Stimulated activated memory B cell treated with anti-CD40 and anti-IgM and Interleukin-4, amounts not matched to agents 10 μg/mL and 1 μg/mL and 100 μg/mL, for 72 hours (primary cell): ENCODE measurements at places on chromosomes 11 and 22.

GRCh38 chr11:102799681-102800340 lies 1.9 kb upstream of the MMP1 start:
- no peak for ATAC-seq

- no peak for ATAC-seq
These were observed 128.0 kb downstream of the MPPED1 start for GRCh38 chr22:43539572-43540528.

DNA sequence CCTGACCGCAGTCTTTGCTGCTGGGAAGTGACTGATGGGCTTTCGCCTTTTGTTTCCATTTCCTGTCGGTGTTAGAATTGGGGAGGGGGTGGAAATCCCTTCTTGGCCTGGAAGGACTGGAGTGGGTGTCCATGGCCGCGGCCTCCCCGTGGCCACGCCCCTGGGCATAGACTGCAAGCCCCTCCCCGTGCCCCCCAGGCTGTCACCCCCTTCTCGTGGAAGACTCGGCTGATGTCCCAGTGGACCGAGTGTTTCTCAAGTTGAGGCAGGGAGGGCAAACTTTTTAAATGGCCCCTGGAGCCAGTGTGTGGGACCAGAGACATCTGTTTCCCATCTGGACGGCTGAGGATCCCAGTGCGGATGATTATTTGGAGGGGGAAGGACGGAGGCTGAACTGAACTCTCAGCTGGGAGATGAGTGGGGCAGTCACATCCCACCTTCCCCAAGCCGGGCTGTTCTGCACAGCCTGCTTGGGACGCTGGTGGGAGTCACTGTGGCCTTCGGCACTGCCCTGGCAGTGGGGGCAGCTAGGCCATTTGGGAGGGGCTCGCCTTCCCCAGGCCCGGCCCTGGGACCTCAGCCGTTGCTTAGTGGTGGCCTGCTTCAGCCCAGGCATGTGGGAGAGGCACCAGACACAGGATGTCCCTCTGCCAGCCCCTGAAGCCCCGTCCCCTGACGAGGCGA lies 1.6 kb downstream of the CD81 start:
- ATAC-seq: no peak

- no peak for ATAC-seq
These were observed 28.6 kb upstream of the SCGB1A1 start for GRCh38 chr11:62390237-62390636.

- no peak for ATAC-seq
These were observed 26.1 kb upstream of the CLMP start for GRCh38 chr11:123221096-123221561.

GRCh38 chr11:70278994-70279393 lies 8.5 kb downstream of the PPFIA1 start:
- ATAC-seq: no peak

DNA sequence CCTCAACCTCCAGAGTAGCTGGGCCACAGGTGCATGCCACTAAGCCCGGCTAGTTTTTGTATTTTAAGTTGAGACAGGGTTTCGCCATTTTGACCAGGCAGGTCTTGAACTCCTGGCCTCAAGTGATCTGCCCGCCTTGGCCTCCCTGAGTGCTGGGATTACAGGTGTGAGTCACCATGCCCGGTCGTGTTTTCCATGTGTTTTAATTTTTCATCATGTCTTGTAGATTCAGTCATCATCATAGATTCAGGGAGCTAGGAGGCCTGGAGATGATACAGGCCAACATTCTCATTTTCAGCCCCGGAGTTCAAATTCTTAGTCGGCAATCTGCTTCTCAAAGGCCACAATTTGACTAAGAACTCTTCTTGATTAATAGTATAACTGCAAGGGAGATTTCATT lies 73.5 kb upstream of the GRAMD1B start:
- no peak for ATAC-seq

GRCh38 chr11:2728663-2729332 lies 29.0 kb upstream of the KCNQ1OT1 start:
- no peak for ATAC-seq

- ATAC-seq: no peak
These were observed 3.0 kb downstream of the CDKN1C start for GRCh38 chr11:2882396-2883110.

DNA sequence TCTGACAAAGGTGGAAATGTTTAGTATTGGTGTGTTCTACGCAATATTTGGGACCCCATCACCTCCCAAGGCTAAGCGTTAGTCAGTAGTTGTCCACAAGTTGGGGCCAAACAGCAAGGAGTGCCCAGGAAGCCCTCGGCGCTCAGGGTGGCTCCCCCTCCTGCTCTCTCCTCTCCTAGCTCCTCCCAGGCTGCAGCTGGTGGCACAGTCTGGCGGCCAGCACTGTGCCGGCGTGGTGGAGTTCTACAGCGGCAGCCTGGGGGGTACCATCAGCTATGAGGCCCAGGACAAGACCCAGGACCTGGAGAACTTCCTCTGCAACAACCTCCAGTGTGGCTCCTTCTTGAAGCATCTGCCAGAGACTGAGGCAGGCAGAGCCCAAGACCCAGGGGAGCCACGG lies 16.8 kb downstream of the CD5 start:
- ATAC-seq: no peak

DNA sequence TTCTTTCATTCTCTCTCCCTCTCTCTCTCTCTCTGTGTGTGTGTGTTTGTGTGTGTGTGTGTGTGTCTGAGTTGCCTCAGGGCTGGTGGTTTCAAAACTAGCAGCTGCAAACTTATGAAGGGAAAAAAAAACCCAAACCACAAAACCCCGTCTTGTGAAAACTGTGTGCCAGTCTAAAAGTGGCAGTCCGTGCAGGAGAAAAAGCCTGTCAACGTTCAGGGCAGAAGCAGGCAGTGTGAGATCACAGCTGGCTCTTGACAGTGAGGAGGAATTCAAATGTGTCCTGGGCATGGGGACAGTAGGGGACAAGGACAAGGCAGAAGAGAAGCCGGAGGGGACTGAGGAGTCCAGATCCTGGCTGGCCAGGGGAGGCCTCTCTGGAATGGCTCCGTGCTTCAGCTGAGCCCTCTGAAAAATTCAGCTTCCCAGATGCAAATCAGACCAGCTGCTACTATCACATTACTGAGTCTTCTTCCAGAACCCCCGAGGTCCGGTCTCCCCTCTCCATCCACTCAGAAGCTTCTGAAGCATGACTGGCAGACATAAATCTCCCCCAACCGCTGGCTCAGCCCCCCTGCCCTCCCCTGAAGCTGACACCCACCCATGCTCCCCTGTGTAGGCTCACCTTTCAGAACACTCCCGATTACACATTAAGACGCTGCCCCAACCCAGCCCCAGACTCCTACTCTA lies 31.9 kb downstream of the FLI1 start:
- peak; percentile 84 for ATAC-seq

GRCh38 chr11:82889133-82890001 lies 10.9 kb downstream of the PRCP start:
- ATAC-seq: peak; percentile 43

DNA sequence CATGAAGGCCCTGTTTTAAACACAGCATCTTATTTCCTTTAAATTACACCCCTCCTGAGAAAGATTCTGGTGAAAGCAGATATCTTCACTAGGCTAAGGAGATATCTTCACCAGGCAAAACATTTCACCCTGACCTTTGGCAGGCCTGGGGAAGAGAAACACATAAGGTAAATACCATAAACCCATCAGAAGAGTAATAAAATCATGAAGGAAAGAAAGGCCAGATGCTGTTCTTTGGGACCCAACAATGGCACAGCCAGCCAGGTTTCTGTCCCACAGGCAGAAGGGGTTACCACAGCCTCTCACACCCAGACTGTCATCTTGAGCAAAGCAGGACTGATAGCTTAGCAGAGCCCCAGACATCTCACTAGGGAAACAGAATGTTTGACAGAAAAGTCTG lies 125.4 kb downstream of the CCDC34 start:
- no peak for ATAC-seq

DNA sequence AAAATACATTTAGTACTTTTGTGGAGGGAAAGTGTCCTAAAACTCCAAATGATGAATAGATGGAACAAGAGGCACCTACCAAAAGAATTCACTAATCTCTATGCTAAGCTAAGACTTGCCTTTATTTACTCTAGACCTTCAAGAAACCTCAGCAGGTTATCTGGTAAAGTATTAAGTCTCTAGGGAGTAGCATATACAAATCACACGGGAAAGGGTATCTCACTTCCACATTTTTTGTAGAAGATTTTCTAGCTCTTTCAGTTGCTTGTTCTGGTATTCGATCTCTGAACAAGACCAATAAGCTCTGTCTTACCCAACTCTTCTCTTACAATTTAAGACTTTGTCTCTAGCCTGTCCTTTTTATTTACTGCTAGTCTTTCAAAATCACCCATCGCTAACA lies 18.1 kb upstream of the CADM1 start:
- ATAC-seq: no peak

DNA sequence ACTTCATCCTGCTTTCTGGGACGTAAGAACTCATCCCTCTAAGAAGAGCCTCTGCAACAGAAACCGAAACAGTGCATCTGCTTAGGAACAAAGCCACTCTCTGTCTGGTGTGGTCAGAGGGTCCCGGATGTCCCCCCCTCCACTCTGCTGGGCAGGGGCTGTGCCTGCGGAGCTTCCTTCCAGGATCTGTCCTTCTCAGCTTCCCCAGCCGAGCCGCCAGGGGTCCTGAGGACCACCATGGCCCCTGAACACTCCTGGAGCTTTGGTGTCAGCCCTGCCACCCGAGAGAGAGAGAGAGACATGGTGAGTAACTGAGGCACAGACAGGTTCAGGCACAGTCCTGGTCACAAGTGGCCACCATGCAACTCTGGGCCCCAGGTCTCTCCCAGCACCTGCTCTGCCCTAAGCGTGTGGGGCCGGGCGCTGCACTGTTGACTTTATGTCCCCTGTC lies 24.4 kb upstream of the MGAT3 start:
- no peak for ATAC-seq

DNA sequence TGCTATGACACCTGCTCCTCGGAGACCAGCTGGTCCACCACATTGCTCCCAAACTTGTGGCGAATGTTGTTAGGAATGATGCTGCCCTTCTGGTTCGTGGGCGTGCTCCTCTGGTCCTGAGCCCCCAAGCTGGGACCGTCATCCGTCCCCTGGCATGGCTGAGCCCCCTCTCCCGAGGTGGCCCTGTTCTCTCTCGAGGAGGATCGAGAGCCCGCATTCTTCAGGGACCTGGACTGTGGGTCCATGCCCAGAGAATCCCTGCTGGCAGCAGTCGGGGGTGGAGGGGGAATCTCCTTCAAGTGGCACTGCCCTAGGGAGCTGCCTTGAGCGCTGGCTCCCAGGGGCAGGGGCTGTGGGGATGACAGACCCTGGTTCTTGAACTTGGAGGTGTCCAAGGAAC lies 17.4 kb downstream of the TST start:
- no peak for ATAC-seq

GRCh38 chr11:40235841-40236240 lies 1223.6 kb downstream of the LRRC4C start:
- no peak for ATAC-seq

GRCh38 chr11:114343020-114343419 lies 46.8 kb downstream of the NNMT start:
- ATAC-seq: no peak

DNA sequence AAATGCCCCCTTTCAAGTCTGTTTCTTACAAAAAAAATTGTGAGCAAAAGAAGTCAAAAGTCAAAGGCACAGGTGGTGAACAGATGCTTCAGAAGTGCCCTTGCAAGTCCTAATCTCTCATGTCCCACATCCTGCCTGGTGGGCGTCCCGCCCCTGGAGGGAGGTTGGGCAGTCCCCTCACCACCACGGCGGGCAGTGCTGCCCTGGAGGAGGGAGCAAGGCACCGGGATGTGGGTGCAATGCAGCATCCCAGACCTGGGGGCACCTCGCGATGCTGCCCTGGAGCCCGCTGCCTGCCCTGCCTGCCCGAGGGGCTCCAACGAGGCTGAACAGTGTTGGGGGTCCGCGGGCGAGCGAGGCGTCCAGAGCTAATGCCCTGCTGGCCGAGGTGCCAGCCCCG lies 15.9 kb downstream of the MRGPRG start:
- ATAC-seq: no peak

GRCh38 chr11:30479899-30480298 lies 106.3 kb downstream of the MPPED2 start:
- no peak for ATAC-seq

DNA sequence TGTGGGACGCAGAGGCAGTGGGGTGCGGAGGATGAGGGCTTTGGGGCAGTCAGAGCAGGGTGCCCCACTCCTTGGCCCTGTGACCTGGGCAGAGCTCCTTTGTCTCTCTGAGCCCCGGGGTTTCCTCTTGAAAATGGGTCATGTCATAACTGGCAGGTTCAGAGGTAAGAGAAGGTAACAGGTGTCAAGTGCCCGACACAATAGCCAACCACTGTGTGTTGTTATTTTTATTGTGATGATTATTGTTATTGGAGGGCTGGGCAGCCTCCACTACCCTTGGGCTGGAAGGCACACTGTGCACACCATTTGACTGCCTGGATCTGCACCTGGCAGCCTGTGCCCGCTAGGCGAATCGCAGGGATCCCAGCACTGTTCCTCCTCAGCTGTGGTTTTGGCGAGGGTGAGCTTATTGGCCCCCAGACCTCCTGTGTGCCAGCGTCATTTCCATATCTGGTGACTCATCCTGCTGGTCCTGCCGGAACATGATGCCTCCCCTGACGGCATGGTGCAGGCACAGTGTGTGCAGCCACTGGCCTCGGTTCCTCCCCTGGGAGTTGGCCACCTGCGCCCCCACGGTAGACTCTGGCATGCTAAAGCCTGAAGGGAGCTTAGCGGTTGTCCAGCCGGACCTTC lies 15.4 kb upstream of the SOX10 start:
- ATAC-seq: no peak

DNA sequence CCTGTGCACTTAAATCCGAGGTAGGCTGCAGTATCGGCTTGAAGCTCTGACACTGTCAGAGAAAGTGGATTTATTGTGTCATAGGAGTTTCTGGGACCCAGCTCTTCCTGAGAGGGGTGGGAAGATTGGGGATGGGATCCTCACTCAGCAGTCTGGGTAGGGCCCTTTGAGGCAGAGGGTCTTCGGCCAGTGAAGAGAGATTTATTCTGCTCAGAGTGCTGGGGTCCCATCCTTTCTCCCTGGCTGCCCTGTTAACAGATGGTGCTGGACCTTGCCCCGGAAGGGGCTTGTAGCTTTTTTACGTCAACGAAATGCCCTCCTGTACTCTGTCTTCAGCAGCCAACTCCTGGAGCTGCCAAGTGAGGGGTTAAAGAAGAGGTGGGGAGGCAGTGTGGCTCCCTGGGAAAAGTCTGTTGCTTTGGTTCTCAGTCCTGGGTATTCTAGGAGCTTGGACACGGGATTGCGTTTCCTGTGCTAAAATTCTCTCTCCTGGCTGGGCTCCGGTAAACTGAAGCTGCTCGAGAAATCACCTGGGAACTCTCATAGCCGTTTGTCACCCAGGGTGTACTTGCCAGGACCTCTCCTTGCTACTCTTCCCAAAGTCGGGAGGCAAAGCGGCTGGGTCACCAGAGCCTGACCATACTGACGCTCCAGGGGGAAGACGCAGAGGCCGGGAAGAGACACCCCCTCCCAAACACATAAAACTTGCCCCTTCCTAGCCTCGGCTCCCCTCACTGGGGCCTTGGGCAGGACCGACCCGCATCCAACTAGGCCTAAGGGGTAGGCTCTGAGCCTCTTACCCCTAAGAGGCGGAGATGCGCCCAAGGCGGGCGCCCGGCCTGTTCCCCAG lies 806 bp upstream of the SMDT1 start:
- ATAC-seq: peak; percentile 18

- ATAC-seq: no peak
These were observed 103.9 kb upstream of the TMEM45B start for GRCh38 chr11:129711760-129712159.

- ATAC-seq: no peak
These were observed 53.0 kb downstream of the RELT start for GRCh38 chr11:73429121-73429750.

- ATAC-seq: no peak
These were observed 5.4 kb upstream of the EIF3F start for GRCh38 chr11:7981619-7982157.
